ENCODE measurements at places on chromosomes 11 and 22.
A peak's percentile ranks its signal among the peaks of the same experiment; 100 is the strongest.

- no peaks in the 10 kb centered on the region for H3K27me3 ChIP-seq
- no peak for DNase-seq
- H3K4me1 ChIP-seq, result no peaks in the 10 kb centered on the region
- H3K27ac ChIP-seq, result no peak overlapping the region
- H3K4me3 ChIP-seq, result no peak overlapping the region
These were observed 92.7 kb downstream of the NAV2 start for GRCh38 chr11:19805376-19805775.

GRCh38 chr22:44639891-44640617, 62.0 kb upstream of the PRR5 start:
- H3K4me1 ChIP-seq, result no peaks in the 10 kb centered on the region
- H3K36me3 ChIP-seq, result no peaks in the 10 kb centered on the region
- DNase-seq, result no peak
- no peak overlapping the region for H3K4me3 ChIP-seq
- no peak overlapping the region for H3K27ac ChIP-seq
- no peaks in the 10 kb centered on the region for H3K27me3 ChIP-seq

- DNase-seq, result no peak
- H3K27me3 ChIP-seq, result no peaks in the 10 kb centered on the region
- peaks cover 34% of the 10 kb centered on the region for H3K4me1 ChIP-seq
- H3K27ac ChIP-seq, result peak overlapping the region; percentile 65
These were observed 781 bp downstream of the NECTIN1 start for GRCh38 chr11:119728211-119728626.

DNA sequence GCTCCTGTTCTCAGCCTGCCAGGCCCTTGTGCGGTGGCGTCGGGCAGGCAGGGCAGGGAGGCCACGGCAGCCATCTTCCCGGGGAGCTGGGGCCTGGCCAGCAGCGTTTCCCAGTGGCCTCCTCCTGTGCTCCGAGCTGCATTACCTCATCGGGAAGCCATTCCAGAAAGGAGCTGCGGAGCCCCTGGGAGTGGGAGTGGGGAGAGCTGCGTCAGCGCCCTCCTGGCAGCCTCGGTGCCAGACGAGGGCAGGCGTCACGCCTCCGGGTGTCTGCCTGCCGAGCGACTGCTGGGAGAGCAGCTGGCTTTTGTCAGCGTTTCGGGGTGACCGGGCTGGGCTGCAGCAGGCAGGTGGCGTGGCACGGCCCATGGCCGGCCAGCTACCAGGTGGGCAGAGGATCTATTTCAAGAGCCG, 30.9 kb upstream of the WNT7B start:
- H3K36me3 ChIP-seq, result no peaks in the 10 kb centered on the region
- H3K27ac ChIP-seq, result peak overlapping the region; percentile 99
- H3K4me1 ChIP-seq, result peaks cover 16% of the 10 kb centered on the region
- DNase-seq, result peak; percentile 90

DNA sequence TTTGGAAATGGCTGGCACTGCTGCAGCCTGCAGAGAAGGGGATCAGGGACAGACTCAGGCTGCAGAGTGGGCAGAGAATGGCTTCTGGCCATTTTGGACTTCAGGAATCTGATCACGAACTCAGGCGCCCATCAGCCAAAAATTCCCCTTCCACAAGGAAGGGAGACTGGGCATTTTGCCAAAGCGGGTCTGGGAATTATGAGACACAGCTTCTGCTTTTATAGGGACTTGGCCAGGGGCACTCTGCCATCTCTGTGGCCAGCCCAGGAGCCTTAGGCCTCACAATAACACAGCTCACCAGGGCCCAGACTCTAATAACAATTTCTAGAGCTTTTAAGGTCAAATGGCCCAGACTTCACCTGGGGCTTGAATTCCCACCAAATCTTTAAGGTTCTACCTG, 74.7 kb downstream of the CHST1 start:
- no peak overlapping the region for H3K27ac ChIP-seq
- DNase-seq, result no peak
- no peaks in the 10 kb centered on the region for H3K4me1 ChIP-seq
- no peaks in the 10 kb centered on the region for H3K36me3 ChIP-seq
- peaks cover 3% of the 10 kb centered on the region for H3K27me3 ChIP-seq

DNA sequence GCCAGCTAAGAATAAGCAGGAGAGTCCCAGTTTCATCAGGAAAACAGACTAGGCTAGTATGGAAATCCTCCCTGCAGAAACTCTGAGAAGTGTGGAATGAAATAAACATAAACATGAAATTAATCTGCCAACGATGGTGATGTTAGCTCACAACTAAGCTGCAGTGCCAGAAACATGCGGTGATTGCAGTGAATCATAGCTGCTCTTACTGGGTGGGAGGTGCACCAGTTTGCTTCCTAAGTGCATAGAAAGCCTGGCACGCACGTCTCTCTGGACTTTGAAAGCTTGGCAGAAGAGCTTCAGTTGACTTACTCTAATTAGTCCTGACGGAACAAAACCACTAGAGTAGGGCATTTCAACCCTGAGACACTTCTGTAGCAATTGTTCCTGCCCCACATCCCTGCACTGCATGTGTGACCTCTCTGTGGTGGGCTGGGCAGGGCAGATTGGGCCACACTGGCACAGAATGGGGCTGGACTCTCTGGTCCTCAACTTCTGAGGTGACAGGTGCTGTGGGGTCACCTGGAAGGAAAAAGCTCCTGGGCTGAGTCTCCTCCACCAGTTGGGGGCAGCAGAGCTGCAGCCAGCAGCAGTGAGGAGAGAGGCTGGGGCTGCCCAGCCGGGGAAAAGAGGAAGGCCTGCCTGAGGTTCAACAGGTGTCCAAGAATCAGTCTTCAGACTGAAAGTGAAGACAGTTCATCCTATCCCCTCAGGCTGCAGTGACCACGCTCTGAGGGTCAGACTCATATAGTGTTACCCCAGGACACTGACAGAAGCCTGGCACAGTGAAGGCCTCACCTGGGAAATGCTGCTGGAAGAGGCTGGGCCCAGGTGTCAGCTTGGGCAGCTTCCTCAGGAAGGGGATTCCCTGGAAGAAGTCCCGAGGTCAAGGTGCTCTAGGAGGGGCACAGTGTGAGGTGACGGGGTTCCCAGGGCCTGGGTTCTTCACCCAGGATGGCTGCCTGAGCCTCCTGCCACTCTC, 40.5 kb downstream of the GGTLC2 start:
- no peaks in the 10 kb centered on the region for H3K4me1 ChIP-seq
- no peak overlapping the region for H3K27ac ChIP-seq
- no peak for DNase-seq
- H3K4me3 ChIP-seq, result no peak overlapping the region
- H3K27me3 ChIP-seq, result no peaks in the 10 kb centered on the region

- no peaks in the 10 kb centered on the region for H3K36me3 ChIP-seq
- H3K27ac ChIP-seq, result no peak overlapping the region
- no peak overlapping the region for H3K4me3 ChIP-seq
- DNase-seq, result no peak
- no peaks in the 10 kb centered on the region for H3K27me3 ChIP-seq
- H3K4me1 ChIP-seq, result no peaks in the 10 kb centered on the region
These were observed 8.9 kb upstream of the RAB3IL1 start for GRCh38 chr11:61926235-61926634.

DNA sequence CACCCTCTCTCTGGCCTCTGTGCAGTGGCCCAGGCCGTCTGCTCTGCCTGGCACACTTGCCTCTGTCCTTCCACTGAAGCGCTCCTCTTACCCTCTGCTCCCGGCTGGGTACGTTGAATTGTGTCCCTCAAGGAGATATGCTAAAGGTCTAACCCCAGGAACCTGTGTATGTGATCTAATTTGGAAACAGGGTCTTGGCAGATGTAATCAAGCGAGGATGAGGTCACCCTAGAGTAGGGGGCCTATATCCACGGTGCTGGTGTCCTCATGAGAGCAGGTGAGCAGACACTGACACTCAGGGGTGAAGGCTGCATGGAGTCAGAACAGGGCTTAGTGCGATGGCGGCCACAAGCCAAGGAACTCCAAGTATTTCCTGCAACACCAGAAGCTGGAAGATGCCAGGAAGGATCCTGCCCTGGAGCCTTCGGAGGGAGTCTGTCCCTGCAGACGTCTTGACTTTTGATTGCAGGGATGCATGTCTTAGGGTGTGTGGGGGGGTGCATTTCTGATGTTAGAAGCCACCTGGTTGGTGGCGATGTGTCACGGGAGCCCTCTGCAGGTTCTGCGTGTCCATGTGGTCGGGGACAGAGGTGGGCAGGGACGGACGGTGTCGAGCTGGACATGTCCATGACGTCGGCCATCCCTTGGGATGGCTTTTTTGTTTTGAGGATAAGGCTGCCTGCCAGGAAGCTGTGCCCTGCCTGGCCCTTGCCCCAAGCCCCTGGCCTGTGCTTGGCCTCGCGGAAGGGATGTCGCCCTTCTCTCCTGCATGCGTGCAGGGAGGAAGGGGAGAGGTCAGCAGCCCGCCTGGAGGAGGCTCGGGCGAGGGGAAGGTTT, 68.6 kb downstream of the LRP5 start:
- no peaks in the 10 kb centered on the region for H3K27me3 ChIP-seq
- H3K27ac ChIP-seq, result peak overlapping the region; percentile 25
- DNase-seq, result no peak
- no peak overlapping the region for H3K4me3 ChIP-seq

- H3K4me1 ChIP-seq, result no peaks in the 10 kb centered on the region
- no peak for DNase-seq
- H3K4me3 ChIP-seq, result no peak overlapping the region
- no peaks in the 10 kb centered on the region for H3K27me3 ChIP-seq
These were observed 183.0 kb downstream of the LUZP2 start for GRCh38 chr11:24679821-24680351.

- H3K4me1 ChIP-seq, result no peaks in the 10 kb centered on the region
- no peak overlapping the region for H3K4me3 ChIP-seq
- H3K27me3 ChIP-seq, result no peaks in the 10 kb centered on the region
- no peak for DNase-seq
These were observed 1083.6 kb downstream of the DLG2 start for GRCh38 chr11:84543367-84544159.

GRCh38 chr22:50277761-50278160, 7.6 kb upstream of the MAPK11 start:
- H3K27me3 ChIP-seq, result no peaks in the 10 kb centered on the region
- no peak for DNase-seq
- peaks cover 8% of the 10 kb centered on the region for H3K4me1 ChIP-seq
- H3K27ac ChIP-seq, result no peak overlapping the region
- no peak overlapping the region for H3K4me3 ChIP-seq
- peaks cover 77% of the 10 kb centered on the region for H3K36me3 ChIP-seq
